ENCODE measurements at places on chromosomes 2 and 18.
A peak's percentile ranks its signal among the peaks of the same experiment; 100 is the strongest.

GRCh38 chr2:64880193-64880951, 108.8 kb upstream of the SLC1A4 start:
- no peak for DNase-seq

DNA sequence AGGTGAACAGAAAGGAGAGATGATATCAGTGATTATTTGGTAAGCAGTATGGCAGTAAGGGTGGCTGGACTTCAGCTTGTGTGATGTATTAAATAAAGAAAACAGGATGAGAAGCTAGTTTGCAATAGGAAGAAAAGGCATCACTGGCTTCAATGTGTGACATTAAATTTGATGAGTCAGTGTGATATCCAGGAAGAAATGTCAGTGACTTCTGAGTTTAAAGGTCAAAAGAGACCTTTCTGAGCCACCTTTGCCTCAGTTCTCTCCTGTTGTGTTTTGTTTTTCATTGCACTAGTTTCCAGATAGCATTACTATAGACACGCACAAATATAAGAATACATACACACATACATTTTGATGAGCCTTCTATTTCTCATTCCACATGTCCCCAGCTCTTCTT, 105.6 kb downstream of the PIGN start:
- no peak for DNase-seq

DNA sequence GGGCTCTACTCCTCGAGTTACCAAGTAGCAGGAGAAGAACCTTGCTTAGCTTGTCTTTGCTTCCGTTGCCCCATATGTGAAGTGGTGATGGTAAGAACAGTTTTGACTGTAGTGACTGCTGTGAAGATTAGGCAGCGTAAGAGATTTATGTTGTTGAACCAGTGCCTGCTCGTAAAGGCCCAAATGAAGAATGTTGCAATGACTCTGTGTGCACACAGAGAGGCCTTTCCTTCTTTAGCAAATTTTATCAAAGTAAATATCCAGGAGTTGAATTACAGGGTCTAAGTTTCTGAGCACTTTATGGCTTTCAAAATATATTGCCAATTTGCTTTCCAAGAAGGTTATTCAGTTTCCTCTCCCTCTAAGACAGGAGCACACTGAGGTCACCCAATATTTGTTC, 14.5 kb downstream of the NTSR2 start:
- no peak for DNase-seq

- peak; percentile 84 for DNase-seq
Measured at GRCh38 chr2:173048897-173049661, 26.6 kb upstream of the MAP3K20 start.

- DNase-seq: no peak
Measured at GRCh38 chr2:9249020-9249800, 42.6 kb downstream of the ASAP2 start.

GRCh38 chr2:206920951-206921350, 18.4 kb upstream of the CPO start:
- no peak for DNase-seq

- DNase-seq: peak; percentile 57
Measured at GRCh38 chr2:176129813-176130146, 275 bp downstream of the HOXD8 start.

DNA sequence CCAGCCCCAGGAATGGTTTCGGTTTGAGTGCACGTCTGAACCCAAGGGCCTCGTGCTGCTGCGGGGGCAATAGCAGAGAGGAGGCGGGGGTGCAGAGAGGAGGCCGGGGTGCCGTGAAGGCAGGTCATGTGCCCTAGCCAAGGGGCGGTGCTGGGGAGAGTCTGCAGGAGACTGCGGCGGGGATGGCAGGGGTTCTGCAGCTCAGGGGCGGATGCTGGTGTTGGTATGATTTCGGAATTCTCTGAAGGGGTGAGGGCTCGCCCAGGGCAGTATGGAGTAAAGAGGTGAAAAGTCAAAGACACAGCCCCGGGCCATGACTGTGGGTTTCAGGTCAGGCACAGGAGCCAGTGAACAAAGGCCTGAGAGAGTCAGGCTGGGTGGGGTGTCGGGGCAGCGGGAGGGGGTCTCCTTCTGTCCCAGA, 186.5 kb upstream of the HDAC4 start:
- DNase-seq: no peak

DNA sequence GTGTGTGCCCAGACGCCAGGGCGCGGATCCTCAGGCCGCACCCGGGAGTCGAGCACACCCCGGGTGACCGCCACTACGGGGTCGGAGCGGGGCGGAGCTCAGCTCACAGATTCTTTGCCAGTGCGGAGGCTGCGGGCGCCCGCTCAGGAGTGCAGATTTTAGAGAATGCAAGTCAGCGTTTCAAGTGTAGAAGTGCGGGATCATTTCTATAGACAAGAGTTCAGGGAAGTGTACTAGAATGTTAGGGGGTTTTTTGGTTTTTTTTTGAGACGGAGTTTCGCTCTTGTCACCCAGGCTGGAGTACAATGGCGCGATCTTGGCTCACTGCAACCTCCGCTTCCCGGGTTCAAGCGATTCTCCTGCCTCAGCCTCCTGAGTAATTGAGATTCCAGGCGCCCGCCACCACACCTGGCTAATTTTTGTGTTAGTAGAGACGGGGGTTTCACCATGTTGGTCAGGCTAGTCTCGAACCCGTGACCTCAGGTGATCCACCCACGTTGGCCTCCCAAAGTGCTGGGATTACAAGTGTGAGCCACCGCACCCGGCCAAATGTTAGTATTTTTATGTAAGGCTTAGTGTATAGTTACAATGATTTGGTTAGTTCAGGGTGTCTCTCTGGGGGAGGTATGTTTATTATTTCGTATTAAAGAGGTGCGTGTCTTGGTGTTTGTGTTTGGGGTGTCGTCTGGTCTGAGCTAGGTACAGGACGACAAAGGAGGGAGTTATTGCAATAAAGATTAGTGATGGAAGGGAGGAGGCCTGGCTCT, 619 bp upstream of the FAM168B start:
- no peak for DNase-seq

- no peak for DNase-seq
Measured at GRCh38 chr2:85810371-85811179, 56.8 kb downstream of the ATOH8 start.

DNA sequence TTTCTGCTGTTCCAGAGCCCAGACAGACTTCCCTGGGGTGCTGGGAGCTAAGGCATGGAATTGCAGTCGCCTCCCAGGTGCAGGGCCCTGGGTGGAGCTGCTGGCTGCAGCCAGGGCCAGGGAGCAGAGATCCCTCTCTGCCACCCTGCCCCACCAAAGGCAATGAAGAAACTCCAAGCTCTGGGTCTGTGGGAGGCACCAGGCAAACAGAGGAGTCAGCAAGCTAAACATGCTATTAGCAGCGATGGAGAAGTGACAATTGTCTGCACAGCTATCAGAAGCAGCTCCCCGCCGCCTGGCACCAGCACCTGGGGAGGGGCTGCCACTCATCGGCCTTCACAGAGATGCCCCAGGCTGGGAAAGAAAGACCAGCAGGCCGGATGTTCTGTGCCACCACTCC, 28.0 kb upstream of the COX5B start:
- no peak for DNase-seq

- no peak for DNase-seq
Measured at GRCh38 chr2:20229322-20230113, 4.6 kb upstream of the SDC1 start.

GRCh38 chr2:182068811-182069210, 83.2 kb downstream of the PPP1R1C start:
- no peak for DNase-seq

DNA sequence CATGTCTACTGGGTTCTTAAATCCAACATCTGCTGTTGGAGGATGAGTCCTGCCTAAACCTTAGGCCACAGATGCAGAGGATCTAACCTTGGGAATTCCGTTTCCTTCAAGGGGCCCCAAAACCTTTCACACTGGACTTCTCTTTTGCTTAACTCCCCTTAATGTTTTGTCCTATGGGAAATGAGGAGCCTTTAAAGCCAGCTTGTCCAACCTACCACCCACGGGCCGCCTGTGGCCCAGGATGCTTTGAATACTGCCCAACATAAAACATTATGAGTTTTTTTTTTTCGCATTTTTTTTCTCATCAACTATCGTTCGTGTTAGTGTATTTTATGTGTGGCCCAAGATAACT, 157.2 kb upstream of the SLC1A4 start:
- no peak for DNase-seq

GRCh38 chr2:191001032-191001431, 12.9 kb downstream of the STAT1 start:
- DNase-seq: no peak

- DNase-seq: no peak
Measured at GRCh38 chr2:232052591-232052990, 91.1 kb downstream of the DIS3L2 start.

DNA sequence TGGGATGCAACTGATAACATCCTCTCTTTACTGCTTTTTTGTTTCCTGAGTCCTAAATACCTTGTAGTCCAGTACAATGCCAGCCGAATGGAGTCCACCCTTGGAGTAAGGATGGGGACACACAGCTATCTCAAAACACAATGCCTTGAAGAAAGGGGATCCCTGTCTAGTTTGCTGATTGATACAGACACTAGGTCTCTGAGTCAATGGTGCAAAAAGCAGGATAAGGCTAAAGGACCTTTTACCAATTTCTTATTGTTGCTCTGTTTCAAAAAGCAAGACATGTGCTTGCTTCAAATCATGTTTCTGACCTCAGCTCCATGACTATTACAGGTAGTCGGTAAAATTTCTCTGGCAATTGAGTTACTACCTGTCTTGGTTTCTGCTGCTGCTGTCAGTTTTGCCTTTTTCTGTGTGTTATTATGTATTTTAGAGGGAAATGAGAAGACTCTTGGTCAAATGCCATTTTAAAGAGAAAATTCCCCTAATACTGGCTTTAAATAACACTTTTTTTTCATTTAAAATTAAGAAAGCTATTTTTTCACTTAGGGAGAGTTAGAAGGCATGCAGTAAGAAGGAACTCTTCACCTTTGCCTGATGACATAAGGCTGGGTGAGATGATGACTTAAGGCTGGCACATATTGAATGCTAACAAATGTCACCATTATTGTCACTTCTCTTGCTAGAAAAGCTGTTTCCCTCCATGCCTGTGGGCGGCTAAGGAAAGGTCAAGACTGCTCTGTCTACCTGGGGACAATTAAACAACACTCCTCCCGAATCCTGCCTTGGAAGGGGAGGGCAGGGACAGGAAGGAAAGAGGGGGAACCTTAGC, 4.9 kb upstream of the FIGLA start:
- DNase-seq: no peak

DNA sequence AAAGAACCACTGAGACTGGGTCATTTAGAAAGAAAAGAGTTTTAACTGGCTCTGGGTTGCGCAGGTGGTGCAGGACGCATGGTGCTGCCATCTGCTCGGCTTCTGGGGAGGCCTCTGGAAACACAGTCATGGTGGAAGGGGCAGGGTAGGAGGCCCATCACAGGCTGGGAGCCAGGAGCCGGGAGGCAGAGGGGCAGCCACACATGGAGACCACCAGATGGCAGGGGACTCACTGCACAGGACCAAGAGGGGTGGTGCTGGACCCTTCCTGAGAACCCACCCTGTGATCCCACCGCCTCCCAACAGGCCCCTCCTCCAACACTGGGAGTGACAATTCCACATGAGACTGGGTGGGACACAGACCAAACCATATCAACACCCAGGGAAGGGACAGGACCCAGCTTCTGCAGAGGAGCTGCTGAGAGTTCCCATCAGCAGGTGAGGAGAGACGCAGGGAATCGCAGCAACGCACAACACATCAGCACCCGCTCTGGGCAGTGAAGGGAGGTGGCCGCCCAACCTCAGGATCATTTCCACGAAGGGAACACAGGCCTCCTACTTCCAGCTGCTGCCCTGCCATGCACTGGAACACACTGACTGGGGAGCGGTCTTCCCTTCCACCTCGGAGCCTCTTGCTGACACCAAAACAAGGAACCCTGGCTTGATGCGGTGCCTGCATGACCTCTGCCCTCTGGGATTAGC, 130.7 kb downstream of the TPO start:
- DNase-seq: no peak

DNA sequence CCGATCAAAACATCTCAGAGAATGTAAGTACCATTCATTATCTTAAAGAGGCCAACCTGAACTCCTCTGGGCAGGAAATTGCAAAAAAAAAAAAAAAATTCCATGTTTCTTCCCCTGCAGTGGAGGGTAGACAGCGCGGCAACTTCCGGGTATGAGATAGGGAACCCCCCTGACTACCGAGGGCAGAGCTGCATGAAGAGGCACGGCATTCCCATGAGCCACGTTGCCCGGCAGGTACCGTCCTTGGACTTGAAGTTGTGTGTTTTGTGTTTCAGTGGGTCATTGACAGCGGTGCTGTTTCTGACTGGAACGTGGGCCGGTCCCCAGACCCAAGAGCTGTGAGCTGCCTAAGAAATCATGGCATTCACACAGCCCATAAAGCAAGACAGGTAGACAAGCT, 7.2 kb downstream of the ACP1 start:
- DNase-seq: no peak

All from NCI-H524 (cell line).